Activated CD4-positive, alpha-beta T cell treated with anti-CD3 and anti-CD28 coated beads, Interleukin-2, amount 10 ng/mL, durations not matched to agents 7 days and 5 days (primary cell): ENCODE measurements at places on chromosomes 13 and 19.

DNA sequence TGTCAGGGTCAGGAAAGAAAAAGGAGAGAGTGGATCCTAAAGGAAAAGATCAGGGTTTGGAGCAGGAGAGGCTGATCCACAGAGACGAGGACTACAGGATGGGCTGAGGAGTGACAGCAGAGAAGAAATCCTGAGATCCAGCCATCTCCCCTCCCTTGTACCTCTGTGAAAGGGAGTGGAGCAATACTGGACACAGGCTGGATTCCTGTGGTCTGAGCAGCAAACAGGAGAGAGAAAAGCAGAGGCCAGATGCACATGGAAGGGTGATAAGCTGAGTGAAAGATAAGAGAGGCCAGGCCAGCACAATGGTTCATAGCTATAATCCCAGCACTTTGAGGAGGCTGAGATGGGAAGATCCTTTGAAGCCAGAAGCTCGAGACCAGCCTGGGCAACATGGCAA, 472.1 kb upstream of the TSHZ3 start:
- DNase-seq, result no peak

DNA sequence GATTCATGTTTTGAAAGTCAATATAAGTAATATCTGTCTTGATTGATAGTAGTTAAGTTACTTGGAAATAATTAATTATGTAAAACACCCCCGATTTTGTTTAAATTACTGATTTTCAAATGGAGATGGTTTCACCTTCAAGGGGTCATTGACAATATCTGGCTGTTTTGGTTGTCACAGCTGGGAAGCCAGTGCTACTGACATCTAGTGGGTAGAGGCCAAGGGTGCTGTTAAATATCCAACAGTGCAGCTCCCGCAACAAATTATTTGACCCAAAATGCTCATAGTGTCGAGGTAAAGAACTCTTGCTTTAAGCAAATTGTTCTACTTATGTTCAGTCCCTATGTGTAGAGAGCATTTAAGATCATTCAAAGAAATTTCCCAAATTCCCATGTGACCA, 50.6 kb upstream of the PCDH20 start:
- no peak for DNase-seq

GRCh38 chr13:113950451-113951245, 23.2 kb downstream of the C13orf46 start:
- DNase-seq, result no peak

- DNase-seq, result no peak
Measured at GRCh38 chr13:47409778-47410177, 512.9 kb upstream of the HTR2A start.

- no peak for DNase-seq
Measured at GRCh38 chr19:40718774-40719391, 2.0 kb downstream of the ITPKC start.

- DNase-seq, result no peak
Measured at GRCh38 chr19:38911388-38912001, 491 bp downstream of the CCER2 start.

DNA sequence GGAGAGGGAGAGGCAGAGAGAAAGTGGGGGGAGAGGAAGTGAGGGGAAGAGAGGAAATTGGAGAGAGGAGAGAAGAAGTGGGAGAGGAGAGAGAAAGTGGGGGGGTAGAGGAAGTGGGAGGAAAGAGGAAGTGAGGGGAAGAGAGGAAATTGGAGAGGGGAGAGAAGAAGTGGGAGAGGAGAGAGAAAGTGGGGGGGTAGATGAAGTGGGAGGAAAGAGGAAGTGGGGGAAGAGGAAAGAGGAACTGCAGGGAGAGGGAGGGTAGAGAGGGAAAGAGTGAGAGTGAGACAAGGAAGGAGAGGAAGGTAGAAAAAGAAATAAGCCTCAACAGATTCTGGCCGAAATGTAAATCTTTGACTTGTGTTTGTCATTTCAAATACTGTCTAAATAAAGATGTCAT, 146.6 kb downstream of the KLF12 start:
- DNase-seq, result no peak

GRCh38 chr19:38201731-38202130, 22.3 kb downstream of the DPF1 start:
- DNase-seq, result no peak

- DNase-seq, result peak; percentile 76
Measured at GRCh38 chr19:55080121-55080967, 4.7 kb downstream of the EPS8L1 start.

DNA sequence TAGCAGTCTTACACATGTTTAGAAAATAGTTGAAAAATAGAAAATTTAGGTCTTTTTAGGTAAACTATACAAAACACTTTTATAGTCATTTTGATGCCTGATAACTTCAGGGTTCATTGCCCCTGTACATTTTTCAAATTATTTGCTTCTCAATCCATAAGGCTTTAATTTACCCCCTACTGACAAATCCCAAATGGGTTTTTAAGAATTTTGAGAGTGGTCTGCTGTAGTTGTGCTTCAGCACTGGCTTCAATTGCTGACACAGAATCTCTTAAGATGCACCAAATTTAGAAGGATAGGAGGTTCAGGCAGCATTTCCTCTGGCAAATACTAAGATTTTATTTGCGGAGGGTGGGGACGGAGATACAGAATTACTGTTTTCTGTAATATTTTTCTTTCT, 89.4 kb downstream of the PCCA start:
- no peak for DNase-seq

GRCh38 chr19:269241-269640, 22.0 kb downstream of the PLPP2 start:
- DNase-seq, result no peak

DNA sequence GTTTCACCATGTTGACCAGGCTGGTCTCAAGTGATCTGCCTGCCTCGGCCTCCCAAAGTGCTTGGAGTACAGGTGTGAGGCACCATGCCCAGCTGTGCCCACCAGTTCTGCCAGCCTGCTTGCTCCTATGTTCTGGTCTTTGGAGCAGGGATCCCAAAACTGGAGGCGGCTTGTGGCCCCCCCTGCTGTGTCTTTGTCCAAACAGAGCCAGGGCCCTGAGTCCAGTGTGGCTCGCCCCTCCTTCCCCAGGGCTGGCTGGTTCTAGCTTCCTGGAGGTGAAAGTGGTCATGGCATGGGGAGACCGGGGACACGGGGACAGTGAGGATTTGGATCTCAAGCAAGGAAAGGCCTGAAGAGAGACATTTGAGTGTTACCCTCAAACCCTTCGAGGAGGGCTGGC, 11.5 kb upstream of the TINCR start:
- DNase-seq, result no peak

DNA sequence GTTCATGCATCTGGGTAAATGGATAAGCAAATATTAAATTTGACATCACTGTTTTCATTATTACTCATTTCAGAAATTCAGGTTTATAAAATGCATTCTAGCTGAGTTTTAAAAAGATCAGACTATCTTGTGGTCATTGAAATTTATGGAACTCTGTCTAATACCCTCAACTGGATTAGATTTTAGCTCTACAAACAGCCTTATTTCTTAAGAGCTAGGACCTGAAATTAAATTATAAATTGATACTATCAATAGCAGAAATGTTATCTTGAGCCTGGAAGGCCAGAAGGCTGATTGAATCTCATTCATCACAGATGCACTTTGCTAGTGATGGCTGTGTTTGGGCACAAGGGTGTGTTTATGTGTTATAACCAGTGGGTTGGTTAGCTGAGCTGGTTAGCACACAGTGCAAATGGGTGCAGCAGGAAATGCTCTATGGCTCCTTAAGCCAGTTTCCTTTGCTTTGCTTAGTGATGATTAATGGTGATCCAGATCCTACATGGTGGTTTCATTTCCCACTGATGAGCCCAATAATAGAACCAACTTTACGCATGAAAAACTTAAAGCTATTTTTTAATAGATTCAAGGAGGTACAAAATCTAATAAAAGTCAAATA, 310.8 kb upstream of the KLF12 start:
- no peak for DNase-seq

- DNase-seq, result no peak
Measured at GRCh38 chr13:108020027-108020426, 195.3 kb downstream of the LIG4 start.

GRCh38 chr19:48413879-48414587, 20.6 kb downstream of the GRIN2D start:
- DNase-seq, result no peak

DNA sequence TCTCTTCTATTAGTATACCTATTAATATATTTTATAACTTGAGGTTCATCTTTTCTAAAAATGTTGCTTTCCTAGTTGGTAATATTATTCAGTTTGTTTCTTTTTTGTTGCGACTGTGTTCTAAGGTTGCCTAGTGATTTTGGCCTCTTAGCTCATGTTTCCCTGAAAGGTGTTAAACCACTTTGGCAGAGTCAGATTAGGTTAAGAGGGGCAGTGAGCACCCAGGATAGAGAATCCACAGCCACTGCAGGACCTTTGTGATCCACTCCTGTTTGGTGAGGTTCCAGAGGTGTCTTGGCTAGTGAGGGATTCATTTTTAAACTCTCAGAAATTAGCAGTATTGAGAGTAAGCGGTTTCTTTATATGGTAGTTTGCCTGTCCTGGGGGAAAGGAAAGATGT, 14.9 kb upstream of the GPR18 start:
- DNase-seq, result no peak

- no peak for DNase-seq
Measured at GRCh38 chr13:75258159-75258782, 223.7 kb downstream of the TBC1D4 start.

- no peak for DNase-seq
Measured at GRCh38 chr13:70520275-70521036, 412.2 kb upstream of the KLHL1 start.

GRCh38 chr19:35559781-35560180, 3.7 kb downstream of the ATP4A start:
- DNase-seq, result no peak

DNA sequence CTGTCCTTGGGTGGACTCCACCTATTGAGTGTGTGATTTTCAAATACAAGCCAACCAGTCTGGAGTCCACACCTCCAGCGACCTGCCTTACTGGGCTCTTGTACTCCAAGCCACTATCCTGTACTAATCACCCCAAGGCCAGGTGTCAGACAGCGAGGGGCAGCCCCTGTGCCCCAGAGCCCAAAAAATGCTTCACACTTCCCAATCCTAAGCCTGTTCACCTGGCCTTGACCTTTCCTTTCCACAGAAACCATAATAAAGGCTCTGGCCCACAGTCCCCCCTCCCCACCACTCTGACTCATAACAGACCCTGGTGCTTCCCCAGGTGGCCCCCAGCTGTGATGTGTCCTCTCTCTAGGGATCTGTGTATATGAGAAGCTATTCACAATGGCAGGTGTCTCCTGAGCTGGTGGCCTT, 3.9 kb downstream of the CD209 start:
- no peak for DNase-seq

DNA sequence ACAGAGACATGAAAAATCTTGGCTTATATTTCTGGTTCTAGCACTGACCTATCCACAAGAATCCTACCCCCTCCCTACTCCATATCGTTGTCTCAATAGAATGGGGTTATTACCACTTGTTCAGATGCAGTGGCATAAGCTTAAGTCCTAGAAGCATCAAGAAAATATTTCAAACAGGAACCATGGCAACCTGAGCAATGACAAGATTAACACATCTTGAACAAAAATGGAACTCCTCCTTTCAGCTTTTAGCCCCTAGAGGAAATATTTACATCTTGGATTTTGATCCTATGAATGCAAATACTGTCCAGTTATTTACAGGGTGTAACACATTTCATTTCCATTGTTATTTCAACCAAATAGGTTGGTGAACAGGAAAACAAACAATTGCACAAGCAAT, 46.1 kb upstream of the TSC22D1 start:
- DNase-seq, result no peak

GRCh38 chr13:99898421-99898820, 73.1 kb downstream of the ZIC5 start:
- DNase-seq, result no peak

DNA sequence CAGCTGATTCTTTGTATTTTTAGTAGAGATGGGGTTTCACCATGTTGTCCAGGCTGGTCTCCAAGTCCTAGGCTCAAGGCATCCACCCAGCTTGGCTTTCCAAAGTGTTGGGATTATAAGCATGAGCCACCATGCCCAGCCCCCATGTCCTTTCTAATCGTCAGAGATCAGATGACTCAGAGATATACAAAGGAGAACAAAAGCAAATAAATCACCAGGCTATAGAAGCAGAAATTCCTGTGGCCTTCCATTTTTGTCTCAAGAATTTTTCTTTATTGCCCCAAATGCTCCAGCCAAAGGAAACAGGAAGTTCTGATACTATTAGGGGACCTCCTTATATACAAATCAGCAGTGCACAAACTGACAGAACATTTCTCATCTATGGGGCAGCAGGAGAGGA, 207.8 kb downstream of the RFC3 start:
- DNase-seq, result no peak

GRCh38 chr13:99332456-99332855, 25.3 kb upstream of the GPR183 start:
- no peak for DNase-seq
